ENCODE measurements at places on chromosomes 6 and 20.

- DNase-seq, result no peak
These were observed 167.1 kb downstream of the LAMA2 start for GRCh38 chr6:129050086-129050485.

DNA sequence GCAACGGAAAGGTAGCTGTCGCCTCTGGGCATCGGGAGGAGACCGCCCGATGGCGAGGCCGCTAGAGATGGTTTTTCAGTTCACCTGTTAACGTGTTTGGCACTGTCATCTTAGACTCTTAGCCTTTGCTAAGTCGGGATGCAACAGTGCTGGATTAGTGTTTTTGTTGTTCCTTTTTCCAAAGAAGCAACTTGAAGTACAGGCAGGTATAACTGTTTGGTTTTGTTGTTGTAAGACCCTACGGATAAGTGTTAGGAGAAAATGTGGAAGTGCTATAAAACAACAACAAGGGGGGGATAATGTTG is 723 bp downstream of the MANEA start:
- no peak for DNase-seq

DNA sequence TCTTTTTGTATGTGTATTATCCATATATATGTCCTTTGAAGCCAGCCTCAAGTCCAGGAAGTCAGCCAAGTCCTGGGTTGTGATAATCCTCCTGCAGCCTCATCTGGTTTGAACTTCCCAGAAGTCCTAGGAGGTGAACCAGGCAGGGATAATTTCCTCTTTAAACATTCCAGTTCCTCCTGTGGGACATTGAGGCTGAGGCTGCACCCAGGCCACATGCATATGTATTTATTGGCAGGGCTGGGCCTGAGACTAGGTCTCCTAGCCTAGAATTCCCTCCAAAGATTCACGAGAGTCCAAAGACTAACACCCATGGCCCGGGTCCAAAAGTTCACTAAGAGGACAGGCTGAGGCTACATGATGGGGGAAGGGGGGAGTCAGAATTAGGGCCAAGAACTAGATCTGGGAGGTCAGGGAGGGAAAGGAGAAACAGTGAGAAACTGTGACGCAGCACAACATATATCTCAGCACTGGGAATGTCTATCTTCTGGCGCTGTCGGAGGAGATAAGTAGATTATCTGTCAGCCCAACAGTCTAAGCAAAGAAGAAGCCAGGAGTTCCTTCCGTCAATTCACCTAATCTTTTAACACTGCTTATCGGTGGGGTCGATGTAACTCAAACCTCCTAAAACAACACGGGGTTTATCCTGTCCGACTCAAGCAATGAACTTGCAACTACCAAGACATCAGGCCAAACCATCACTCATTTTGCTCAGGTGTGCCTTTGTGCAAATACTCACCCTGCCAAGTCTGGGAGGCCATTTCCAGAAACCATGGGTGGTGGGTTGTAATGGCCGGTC is 43.3 kb downstream of the SNX5 start:
- no peak for DNase-seq

- no peak for DNase-seq
These were observed 35.9 kb downstream of the MAPK14 start for GRCh38 chr6:36063318-36064060.

DNA sequence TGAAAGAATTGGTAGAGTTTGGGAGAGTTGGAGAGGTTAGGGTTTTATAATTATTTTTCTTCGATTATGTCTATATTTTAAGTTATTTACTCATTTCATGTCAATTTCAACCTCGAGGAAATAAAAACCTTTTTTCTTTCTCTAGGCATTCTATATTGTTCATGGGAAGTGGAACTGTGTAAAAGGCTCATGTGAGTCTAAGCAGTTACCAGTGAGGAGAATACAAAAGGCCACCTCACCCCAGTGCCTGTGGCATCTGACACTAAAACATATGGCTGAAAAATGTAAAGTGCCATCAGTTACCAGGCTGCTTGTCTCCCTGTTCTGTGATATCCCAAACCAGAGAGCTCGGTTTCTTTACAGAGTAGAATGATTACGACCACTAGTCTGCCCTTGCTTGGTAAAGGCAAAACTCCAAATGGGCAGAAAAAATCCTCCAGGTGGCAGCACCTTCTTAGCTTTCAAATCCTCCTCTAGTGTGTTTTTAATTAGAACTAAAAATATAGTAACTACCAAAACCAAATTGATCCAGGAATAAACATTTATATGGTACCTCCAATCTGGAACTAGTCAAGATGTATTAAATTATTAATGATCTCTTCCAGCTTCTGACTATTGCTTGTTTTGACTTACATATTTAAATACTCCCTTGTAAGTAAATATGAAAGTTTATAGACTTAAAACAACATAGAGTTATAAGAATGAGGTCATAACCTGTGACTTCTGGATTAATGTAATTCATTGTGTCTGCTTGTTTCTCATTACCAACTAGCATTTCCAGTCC is 122.6 kb upstream of the MCHR2 start:
- DNase-seq, result no peak

DNA sequence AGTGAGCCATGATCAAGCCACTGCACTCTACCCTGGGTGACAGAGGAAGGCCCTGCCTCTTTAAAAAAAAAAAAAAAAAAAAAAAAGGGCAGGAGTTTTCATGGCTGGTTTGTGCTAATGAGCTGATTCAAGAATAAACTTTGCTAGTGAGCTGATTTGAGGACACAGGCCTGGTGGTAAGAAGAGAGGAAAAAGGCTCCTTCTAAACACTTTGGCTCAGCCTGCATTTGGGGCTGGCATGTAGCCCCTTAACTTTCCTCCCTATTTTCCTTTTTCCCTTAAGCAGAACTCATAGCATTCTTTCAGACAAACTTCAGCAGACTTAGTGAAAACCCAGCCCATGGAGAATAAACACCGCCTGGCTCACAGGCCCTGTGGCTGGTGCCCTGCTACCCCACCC is 432.7 kb downstream of the PTPRT start:
- no peak for DNase-seq

DNA sequence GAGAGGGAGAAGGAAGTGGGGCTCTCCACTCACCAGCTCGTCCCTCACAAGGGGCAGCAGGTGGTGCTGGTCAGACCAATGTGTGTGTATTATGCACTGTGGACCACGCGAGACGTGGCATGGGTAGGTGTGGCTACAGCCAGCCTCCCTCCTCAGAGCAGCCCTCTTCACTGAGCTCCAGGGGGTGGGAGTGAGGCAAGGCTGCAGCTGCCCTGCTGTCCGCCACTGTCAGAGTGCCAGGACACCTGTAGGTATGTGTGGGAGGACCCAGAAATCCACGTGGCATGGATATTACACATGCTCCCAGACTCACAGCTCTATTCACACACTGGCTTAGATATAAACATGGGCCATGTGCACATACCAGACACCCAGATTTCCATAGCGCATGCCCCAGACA is 90.3 kb downstream of the VEGFA start:
- DNase-seq, result no peak

GRCh38 chr6:130693944-130694343 is 133.3 kb upstream of the SMLR1 start:
- DNase-seq, result no peak

GRCh38 chr6:85464722-85465150 is 14.9 kb downstream of the NT5E start:
- DNase-seq, result peak; percentile 45

GRCh38 chr20:48143435-48144081 is 358.3 kb upstream of the SULF2 start:
- DNase-seq, result no peak
